Forelimb muscle (tissue), 1 donor: ENCODE measurements at places on chromosomes 1 and 21.

GRCh38 chr1:218835609-218836008 is 338.1 kb upstream of the LYPLAL1 start:
- DNase-seq, result no peak

GRCh38 chr1:231584117-231584516 is 42.5 kb upstream of the DISC1 start:
- DNase-seq, result no peak

- no peak for DNase-seq
Measured at GRCh38 chr1:212433577-212434462, 1.1 kb downstream of the NENF start.

DNA sequence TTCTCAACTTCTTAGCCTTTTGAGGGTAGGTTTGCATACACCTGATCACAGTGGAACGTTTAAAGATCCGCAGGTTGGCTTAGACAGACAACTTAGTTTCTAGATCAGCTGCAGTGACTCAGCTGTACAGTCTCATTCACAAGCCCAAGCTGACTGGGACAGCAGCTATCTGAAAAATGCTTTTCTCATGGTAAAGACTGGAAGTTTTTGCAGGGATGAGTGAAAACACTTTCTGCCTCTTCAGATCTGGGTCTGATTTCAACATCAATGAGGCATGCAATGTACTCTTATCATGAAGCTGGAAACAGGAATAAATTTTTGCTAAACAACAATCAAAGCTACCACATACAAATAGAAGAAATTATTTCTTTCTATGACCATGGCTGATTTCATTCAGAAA is 61.1 kb upstream of the PTBP2 start:
- DNase-seq, result no peak

DNA sequence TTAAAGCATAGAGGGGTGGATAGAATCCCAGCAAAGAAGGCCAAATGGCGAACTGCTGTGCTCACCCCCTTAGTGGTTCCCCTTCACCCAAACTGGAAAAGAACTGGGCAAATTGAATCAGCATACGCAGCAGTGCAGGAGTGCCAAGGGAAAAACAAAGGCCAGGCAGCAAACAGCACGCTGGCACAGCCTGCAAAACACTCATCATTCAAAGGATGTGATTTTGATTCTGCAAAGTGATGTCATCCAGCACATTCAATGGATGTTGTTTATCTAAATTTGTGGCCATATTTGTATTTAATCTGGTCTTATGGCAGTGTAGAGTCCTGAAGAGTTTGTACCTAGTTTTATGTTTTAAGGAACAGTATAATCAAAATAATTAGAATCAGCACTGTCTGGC is 71.8 kb upstream of the ECE1 start:
- DNase-seq, result no peak

DNA sequence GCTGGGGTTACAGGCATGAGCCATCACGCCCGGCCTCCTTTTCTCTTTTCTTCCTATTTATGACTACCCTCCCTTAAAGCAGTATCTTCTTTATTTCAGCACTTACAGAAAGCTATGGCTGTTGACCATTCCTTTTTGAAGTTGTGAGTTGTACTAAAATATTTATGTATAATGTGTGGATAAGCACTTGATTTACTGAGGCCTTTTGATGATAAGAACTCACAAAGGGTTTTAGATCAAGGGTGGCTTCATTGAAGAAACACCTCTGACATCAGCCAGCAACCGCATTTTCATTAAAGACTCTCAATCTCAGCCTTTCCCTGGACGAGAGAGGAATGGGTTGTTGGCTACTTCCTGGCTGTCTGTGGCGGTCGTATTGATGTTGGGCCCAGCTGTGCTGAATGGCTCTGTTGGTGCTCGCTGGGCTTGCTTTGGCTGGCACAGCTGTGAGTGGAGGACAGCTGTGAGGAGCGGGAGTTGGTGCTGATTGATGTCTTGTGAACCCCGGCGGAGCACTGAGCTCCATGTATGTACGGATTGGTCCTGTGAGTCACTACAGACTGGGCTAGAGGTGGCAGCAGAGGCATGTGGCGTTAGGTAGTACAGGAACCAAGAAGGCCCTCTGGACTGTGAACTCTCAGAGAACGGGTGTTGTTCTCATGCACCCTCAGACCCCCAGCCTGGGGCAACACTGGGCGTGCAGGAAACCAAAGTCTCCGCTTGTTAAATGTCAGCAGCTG is 208.8 kb downstream of the KIF26B start:
- no peak for DNase-seq

GRCh38 chr1:107704911-107705310 is 260.1 kb downstream of the VAV3 start:
- no peak for DNase-seq

GRCh38 chr1:236156512-236157208 is 14.3 kb downstream of the GPR137B start:
- DNase-seq, result no peak

DNA sequence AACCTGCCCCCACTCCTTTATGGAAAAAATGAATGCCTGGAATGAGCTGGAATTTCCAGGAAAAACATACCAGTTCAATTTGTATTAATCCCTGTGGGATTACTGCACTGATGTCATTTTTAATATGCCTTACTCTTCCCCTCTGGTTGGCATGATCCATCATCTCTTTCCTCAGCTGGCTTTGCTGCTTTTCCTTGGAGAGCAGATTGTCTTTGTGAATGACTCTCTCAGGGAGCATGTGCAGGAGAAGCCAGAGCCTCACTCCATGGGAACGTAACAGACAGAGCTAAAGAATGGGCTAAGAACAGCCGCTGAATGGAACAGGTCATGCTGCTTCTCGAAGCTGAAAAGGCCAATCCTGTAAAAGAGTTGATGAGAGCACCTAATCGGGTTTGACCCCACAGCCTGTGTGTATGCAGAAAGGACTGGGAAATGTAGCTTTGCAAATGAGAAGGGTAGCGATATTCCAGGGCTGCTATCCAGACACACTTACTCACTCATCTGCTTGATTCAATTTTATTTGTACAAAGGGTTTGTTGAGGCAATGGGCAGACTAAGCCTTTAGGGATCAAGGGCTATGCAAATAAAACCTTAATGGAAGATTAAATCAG is 20.7 kb downstream of the PHC2 start:
- DNase-seq, result no peak

DNA sequence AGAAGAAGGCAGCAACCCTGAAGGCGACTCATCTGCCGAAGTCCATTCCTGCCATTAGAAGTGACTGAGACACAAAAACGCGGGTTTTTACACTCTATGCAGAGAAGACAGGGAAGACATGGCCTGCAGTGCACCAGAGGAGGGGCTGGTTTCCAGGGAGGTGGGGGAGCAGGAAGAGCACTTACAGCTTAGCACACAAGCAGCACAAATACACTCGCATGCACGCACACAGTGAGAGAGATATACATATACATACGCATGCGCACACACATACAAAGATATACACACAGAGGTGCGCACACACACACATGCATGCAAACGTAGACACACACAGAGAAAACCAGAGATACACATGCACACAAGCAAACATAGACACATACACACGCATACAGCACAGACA is 210.9 kb upstream of the CSF3R start:
- DNase-seq, result no peak

GRCh38 chr21:15894596-15894995 is 164.8 kb downstream of the USP25 start:
- peak; percentile 14 for DNase-seq

GRCh38 chr1:27525296-27526272 is 35.6 kb upstream of the WASF2 start:
- no peak for DNase-seq

DNA sequence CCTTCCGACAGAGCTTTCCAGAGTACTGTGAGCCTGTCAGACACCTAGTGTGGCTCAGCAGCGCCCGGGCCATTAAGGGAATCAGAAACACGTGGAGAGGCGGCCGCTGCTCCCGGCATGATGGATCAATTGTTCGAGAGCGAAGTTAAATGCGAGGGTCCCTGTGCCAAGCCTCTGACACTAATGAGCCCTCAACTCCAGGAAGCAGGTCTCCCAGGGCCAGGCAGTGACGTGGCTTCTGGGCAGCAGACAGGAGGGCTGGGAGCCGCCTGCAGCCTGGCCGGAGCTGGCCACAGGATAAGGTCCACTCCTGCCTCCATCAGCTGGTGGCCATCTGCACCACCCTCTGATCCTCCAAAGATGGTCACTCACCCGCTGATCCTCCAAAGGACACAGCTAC is 67.5 kb upstream of the CLDN14 start:
- no peak for DNase-seq
